ENCODE measurements at places on chromosomes 4 and X.

GRCh38 chr4:13386405-13387107 lies 97.6 kb downstream of the RAB28 start:
- no peak for DNase-seq

- DNase-seq = no peak
Observed at GRCh38 chr4:182826391-182826790, 90.8 kb downstream of the DCTD start.

GRCh38 chr4:80070880-80071603 lies 2.0 kb downstream of the ANTXR2 start:
- DNase-seq = no peak

- no peak for DNase-seq
Observed at GRCh38 chr4:139454111-139455045, at the start of gene RAB33B. RAB33B (plus strand) TSS chr4:139454121; CDS start chr4:139454196, 75 bp downstream.

GRCh38 chr4:10620935-10621488 lies 63.6 kb downstream of the CLNK start:
- no peak for DNase-seq

- no peak for DNase-seq
Observed at GRCh38 chr4:78534286-78534955, 17.1 kb upstream of the ANXA3 start.

DNA sequence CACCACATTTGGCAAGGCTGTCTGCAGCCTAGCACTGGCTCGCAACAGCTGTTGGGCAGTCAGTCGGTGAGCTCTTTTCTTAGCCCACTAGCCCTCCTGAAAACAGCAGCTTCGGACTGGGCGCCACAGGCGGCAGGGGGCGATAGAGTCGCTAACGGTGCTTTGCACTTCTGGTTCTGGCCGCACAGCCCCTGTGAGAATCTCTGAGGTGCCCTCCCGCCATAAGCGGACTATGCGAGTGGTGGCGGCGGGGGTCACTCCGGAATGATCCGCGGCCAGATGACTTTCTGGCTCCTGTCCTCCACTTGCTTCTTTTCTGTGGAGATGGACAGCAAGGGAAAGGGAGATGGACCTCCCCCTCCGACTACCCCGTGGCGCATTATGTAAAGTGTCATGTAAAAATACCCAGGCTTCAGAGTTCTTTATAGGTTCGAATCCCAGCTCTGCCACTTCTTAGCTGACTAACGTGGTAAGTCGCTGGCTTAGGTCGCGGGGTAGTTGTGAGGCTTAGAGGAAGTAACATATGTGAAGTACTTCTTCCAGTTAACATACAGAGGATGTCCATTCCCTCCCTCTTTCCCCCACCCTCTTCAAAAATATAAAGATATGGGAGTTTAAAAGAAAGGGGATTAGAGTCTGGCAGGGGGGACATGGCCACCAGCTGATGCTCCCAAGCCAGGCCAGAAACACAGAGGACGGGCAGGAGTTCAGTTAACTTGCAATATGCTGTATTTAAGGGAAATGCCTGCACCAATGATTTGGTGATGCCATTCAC lies 11.0 kb downstream of the ARHGAP36 start:
- DNase-seq = peak; percentile 57

DNA sequence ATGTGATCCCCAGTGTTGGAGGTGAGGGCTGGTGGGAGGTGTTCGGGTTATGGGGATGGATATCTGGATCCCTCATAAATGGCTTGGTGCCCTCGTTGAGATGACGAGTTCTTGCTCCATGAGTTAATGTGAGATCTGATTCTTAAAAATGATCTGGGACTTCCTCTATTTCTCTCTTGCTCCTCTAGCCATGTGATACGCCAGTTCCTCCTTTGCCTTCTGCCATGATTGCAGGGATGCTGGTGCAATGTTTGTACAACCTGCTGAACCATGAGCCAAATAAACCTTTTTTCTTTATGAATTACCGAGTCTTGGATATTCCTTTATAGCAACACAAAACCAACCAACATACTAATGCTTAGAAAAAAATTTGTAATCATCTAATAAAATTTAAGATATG lies 56.6 kb downstream of the STAP1 start:
- DNase-seq = no peak

DNA sequence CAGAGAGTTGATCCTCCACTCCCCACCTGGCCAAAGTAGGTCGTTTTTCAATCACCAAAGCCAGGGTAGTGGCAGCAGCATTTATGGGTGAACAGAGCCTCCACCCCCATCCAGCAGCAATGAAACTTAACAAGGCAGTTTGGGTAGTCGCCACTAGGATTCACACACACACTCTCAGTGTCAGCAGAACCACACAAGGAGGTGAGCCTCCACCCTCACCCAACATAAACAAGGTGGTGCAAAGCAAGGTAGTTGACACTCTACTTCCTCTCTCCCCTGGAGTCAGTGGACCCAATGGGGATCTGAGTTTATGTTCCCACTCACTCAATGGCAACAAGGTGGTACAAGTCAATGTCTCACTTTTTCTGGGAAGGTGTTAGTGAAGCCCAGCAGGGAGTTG lies 50.4 kb upstream of the CCDC149 start:
- no peak for DNase-seq

GRCh38 chr4:158912806-158913205 lies 144.0 kb downstream of the FNIP2 start:
- no peak for DNase-seq

DNA sequence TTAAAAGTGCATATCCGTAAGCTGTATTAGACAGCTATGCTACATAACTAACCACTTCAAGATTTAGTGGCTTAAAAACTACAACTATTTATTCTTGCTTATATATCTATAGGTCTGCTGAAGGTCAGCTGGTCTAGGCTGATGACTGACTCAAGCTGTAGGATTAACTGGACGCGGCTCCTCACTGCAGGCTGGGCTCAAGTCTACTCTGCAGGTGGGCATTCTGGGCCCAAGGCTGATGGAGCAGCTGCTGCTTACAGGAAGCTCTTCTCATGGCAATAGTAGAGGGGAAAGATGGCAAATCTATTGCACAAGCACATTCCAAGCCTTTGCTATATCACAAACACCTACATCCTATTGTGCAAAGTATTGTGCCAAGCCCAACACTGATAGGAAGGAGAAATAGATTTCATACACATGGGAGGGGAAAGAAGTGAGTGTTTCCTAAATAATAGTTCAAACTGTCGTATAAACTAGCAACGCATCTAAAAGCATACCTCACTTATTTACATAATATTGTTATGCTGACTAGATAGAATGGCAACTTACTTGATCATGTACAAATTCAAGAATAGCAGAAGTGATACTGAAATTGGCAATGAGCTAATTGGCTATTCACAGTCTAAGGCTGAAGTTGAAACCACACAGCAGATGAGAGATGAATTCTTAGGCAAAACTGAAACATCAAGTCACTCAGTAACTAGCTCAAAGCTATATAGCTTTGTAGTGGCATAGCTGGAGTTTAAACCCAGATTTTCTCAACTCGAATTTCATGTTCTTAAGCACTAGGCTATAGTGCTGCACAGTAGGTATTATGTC lies 263.8 kb downstream of the NKX6-1 start:
- no peak for DNase-seq

GRCh38 chrX:48957477-48957826 lies at the start of gene OTUD5:
OTUD5 (minus strand) TSS chrX:48957607; CDS start chrX:48957570, 37 bp downstream.
- peak; percentile 84 for DNase-seq

DNA sequence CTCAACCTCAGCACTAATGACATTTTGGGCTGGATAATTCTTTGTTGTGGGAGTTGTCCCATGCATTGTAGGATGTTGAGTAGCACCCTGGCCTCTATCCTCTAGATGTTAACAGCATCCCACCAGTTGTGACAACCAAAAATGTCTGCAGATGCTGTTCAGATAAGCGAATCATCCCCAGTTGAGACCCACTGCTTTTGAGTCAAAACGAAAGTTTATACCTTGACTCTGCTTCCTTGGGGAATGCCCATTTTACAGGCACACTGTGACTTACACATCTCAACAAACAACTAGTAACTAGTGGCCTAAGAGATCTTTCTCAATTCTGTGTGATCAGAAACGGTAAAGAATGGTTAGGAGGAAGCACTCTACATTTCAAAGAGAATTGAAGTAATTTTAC lies 37.0 kb downstream of the SEPSECS start:
- DNase-seq = no peak
